ENCODE measurements at places on chromosomes 1 and 21. TPM values are rescaled to one million over a fixed set of nuclear protein-coding genes. Genes with fewer than 3 reads are reported as not detected.

NPHS2 gene
- total RNA-seq, result not detected

LCE1D gene
- total RNA-seq, result 32.8 TPM

KIAA0040 gene
- 19.3 TPM for total RNA-seq

LEPROT gene
- 37.6 TPM for total RNA-seq

MTMR11 gene
- 19.8 TPM for total RNA-seq

VHLL gene
- total RNA-seq, result not detected

GBP5 gene
- total RNA-seq, result 0.38 TPM

RNU1-1 gene
- total RNA-seq, result under 0.01 TPM

XCL1 gene
- not detected for total RNA-seq

OVAAL gene
- total RNA-seq, result not detected

CR1L gene
- not detected for total RNA-seq

CCDC30 gene
- 2.7 TPM for total RNA-seq

BARHL2 gene
- not detected for total RNA-seq

SPRR5 gene
- 10.7 TPM for total RNA-seq

BMP8A gene
- total RNA-seq, result not detected

CD48 gene
- 0.60 TPM for total RNA-seq

LCE3D gene
- total RNA-seq, result 3.7 TPM

SLC6A9 gene
- 59.2 TPM for total RNA-seq
